ENCODE measurements at places on chromosomes 16 and 17.
A peak's percentile ranks its signal among the peaks of the same experiment; 100 is the strongest.

GRCh38 chr17:10337136-10337535 lies 35.7 kb downstream of the MYH13 start:
- DNase-seq = no peak

- no peak for DNase-seq
Measured at GRCh38 chr17:740240-741017, 8.0 kb downstream of the TLCD3A start.

GRCh38 chr17:19371259-19372010 lies 6.9 kb upstream of the MAPK7 start:
- no peak for DNase-seq

DNA sequence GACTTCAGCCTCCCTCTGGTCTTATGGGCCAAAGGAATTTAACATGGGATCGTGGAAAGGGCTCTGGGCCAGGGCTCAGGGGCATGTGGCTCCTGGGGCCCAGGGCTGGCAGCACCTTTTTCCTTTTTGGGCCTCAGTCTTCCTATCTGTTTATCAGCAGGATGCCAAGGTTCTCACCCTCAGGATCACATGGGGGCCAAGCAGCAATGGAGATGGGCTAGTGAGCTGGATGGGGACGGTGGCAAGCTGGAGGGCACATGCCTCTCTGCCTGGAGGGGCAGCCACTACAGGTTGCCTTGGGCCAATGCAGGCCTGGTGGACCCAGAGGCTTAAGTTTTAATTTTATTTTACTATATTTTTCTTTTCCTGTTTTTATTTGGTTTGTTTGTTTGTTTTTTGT lies 95.4 kb downstream of the CYLD start:
- no peak for DNase-seq

DNA sequence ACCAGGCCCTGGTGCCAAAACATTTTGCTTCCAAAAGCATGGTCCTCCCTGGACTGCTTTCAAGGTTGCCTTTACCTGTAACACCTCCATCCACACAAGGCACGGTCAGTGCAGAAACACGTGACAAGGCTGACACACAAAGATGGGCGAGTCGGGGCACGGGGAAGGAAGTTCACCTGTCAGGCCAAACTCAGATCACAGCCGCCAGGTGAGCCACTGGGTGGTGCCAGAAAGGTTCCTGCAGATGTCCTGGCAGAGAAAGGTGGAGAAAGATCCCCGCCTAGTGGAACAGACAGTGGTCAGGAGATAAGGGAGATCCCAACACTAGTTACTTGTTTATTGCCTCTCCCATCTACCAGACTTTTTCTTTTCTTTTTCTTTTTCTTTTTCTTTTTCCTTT lies 155.3 kb downstream of the AIPL1 start:
- no peak for DNase-seq

DNA sequence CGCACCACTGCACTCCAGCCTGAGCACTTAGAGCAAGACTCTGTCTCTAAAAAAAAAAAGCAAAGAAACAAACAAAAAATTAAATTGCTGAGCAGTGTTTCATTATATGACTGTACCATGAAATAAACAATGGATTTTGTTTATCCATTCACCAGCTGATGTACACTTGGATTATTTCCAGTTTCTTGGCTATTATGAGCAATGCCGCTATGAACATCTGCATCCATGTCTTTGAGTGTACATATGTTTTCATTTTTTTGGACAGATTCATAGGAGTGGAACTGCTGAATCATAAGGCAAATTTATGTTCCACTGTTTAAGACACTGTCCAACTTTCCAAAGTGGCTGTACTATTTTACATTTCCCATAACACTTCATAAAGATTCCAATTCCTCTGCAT lies 8.0 kb downstream of the RNF157 start:
- DNase-seq = no peak

DNA sequence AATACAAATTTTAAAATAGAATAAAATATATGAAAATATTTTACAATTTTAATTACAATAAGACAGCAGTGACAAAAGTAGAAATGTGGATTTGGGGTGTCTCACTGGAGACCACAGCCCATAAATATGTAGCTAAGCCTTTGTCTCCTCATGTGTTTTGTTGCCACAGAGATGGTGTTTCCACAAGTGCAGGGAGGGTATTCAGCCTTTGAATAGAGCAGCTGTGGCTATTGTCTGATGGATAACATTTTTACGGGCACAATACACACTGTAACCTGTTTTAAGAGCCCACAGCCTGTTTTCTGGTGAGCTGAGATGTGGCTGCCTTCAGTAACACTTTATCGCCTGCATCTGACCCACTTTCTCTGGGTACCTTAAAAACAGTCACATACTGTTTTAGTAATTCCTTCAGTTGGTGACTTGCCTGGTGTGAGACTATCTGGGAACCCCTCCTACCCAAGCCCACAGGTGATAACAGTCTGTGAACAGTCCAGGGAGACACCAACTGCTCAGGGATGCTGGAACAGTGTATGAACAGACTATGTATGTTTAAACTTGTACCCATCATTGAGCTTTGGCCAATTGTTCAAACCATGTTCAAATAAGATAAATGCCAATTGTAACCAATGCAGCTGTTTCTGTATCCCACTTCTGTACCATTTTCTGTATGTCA lies 7.8 kb upstream of the AHSP start:
- DNase-seq = no peak

DNA sequence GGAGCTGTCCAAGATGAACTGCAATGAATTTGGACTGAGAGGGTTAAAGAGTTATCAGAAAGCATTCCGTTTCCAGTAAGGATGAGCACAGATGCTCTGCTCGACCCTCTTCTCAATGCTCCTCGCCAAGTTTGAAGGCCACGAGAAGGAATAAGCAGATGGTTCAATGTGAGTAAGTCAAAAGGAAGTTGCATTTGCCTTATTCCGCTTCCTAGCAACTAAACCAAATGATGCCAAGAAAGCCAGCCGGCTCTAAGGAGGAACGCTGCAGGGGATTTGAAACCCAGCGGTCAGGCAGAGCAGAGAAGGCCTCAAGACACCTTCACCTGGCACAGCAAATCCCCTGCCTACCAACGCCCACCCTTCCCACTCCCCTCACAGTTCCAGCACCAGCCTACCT lies 52.1 kb upstream of the CNEP1R1 start:
- DNase-seq = no peak

GRCh38 chr17:44205962-44206824 lies 6.5 kb upstream of the ATXN7L3 start:
- DNase-seq = no peak

- DNase-seq = no peak
Measured at GRCh38 chr16:11980136-11980844, 3.8 kb downstream of the SNX29 start.

- no peak for DNase-seq
Measured at GRCh38 chr16:86261379-86261778, 248.9 kb upstream of the FOXF1 start.

- no peak for DNase-seq
Measured at GRCh38 chr17:40720899-40721298, 17.3 kb upstream of the KRT24 start.

DNA sequence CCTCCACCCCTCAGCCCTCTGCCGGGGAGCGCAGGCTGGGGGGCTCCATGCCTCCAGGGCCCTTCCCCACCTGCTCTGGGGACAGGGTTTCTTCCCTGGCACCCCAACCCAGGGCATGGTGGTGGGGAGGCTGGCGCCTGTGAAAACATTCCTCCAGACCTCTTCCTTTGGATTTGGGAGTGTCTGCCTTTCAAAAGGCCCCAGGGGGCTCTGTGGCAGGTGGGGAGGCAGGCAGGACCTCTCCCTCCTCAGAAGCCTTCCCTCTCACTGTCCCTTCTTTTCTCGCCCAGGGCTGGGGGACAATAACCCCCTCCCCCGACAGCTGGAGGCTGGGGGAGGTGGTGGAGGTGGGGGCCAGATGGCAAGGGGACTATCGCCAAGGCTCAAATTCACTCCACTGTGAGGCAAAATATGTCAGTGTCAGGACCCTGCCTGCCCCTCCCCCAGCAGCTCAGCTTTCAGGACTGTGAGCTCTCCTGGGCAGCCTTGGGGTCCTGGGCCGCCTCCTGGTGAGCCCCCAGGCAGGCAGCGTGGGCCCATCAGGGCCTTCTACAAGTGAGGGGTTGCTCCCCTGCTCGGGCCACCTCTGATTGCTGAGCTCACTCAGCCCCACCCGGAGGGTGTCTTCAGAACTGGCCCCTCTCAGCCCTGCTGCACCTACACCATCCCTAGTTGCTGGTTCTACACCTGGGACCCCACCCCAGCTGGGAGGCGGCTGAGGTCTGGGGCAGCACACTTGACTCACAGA lies 1.8 kb downstream of the CDH15 start:
- DNase-seq = no peak

DNA sequence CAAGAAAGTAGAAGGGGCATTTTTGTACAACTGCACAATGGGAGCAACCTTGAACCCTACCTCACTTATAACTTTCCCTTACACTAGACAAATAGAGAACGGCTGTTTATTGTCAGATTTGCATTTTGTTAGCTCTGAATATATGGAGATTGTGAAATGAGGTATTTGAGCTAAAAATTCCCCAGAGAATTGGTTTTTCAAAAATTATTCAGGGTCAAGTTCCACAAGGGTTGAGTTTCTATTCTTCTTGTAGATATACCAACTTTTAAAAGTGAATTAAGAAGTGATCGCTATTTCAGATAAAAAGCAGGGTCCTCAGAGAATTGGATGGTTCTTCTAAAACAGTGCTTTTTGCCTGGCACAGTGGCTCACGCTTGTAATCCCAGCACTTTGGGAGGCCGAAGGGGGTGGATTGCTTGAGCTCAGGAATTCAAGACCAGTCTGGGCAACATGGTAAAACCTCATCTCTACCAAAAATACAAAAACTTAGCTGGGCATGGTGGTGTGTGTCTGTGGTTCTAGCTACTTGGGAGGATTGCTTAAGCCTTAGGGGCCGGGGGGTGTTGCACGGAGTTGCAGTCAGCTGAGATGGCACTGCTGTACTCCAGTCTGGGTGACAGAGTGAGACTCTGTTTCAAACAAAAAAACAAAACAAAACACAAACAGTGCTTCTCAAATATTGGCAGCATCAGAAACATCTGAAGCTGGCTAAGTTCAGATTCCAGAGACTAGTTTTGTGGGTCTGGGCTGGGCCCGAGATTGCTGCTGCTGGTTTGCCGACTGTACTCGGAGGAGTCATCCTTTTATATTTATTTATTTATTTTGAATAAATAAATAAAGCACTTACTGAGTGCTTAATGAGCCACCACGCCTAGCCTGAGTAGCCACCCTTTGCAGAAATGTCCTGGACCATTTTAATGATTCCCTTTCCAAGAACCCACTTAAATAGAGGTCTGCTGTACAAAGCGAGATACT lies 50.9 kb downstream of the PECAM1 start:
- no peak for DNase-seq

DNA sequence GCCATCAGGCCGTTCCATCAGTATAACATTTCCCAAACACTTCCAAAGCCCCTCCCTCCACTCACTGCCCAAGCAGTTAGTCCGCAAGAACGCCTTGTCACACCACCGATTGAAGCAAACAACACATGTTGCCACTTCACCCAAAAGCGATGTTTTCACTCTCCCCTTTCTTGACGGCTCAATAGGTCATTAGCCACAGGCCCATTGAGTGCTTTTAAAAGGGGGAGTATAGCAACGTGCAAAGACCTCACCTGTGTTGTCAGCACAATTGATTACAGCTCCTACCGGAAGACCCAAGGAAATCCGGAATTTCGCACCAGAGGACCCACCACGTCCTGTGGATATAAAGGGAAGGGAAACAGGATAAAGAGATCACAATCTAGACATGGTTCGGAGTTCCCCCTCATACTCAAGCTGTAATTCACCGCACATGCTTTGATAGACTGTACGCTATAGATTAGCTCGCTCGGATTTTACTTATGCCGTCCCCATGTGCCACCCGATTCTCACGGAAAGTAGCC lies 690 bp downstream of the RPL23 start:
- DNase-seq = peak; percentile 53

DNA sequence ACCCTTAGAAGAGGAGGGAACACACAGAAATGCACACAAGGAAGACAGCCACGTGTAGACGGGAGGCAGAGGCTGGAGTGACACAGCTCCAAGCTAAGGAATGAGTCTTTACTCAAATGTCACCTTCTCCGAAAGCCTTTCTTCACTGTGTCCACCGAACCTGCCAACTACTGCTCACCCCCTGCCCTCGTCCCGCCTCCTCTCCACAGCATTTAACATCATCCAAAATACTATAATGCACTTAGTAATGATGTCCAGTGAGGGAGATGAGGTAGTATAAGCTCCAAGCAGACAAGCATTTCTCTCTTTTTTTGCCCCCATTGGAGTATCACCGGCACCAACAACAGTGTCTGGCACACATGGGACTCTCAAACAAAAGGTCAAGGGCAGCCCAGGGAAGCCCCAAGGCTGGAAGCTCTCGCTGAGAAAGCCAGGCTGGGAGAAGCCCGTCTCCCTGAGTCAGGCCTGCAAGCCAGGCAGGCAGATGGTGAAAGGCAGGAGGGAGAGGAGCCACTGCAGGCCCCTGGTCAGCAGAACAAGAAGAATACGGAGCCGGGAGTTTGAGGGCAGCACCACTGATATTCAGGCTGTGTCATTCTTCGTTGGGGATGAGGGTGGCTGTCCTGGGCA lies 25.9 kb downstream of the ZFHX3 start:
- DNase-seq = no peak

DNA sequence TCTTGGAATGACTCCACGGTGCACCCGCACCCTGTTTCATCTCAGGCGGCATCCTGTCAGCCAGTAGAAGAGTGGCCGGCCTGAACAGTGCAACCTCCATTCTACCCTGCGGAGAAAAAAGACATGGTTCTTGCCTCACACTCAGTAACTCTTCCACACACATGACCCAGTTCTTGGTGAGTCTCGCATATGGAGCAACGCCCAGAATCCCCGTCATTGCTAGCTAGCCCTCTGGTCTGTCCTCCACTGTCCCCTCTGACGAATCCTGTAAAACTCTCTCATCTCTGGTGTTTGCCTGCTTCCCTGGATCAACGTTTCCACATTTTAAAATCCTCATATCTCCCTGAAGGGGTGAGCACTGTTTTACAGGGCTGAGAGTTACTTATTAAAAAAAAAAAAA lies 4.2 kb upstream of the RDM1 start:
- no peak for DNase-seq

GRCh38 chr17:13024016-13024415 lies 6.2 kb upstream of the ELAC2 start:
- no peak for DNase-seq

GRCh38 chr16:89392881-89393737 lies 97.3 kb downstream of the ANKRD11 start:
- DNase-seq = no peak

DNA sequence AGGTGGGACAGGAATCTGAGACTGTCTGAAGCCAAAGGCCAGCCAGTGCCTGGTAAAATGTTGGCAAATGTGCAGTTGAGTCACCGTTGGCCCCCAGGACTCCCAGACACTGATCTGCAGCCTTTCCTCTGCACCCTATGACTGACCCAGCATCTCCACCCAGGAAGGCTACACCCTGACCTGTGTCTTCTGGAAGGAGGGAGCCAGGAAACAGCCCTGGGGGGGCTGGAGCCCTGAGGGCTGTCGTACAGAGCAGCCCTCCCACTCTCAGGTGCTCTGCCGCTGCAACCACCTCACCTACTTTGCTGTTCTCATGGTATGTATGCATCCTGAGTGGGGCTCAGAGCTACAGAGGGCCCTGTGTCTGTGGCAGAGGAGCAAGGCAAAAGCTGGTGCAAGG lies 24.0 kb downstream of the ADGRG5 start:
- DNase-seq = no peak
